Motor neuron (in vitro differentiated cells): ENCODE measurements at places on chromosomes 6 and 20. TPM values are rescaled to one million over a fixed set of nuclear protein-coding genes. Genes with fewer than 3 reads are reported as not detected.

DNA sequence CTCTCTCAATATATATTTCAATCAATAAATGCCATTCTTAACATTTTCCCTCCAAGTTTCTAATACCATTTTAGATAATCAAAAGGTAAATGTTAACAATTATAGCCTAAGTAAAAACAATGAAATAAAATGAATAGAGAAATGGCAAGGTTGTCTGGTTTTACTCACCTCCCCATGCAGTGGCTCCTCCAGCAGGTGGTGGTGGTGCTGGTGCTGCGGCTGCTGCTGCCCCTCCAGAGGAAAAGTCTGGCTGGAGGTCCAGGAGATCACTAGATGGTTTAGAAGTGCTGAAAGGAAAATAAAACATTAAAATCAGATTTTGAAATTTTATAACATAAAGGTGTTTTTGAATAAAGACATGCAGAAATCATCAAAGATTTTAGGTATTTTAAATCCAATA, 93.2 kb downstream of the PRSS35 start:
- no peak for ATAC-seq

DNA sequence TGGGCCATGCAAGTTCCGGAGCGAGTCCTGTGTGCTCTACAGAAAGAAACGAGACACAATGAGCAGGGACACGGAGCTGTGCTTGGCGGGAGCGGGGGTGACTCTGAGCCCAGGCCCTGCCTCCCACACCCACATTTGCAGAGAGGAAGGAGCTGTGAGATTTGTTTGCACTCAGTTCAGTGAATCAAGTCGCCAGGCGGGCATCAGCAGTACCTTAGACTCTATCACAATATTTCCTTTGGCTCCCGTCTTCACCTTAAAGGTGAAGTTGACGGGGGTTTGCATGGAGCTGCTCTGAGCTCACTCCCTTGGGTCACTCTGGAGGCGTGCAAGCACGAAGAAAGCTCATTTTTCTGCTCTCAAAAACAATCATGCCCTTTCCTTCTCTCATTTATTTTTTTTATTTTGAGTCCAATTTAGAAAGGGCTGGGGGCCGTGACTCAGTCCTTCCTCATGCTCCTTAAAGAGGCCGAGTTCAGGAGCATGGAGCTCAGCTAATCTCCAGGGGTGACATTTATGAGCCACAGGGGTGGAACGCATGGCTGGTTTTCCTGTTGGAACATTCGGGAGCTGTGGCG, 188.2 kb downstream of the NFATC2 start:
- peak; percentile 52 for ATAC-seq

- ATAC-seq, result no peak
These were observed 2.5 kb upstream of the NAA20 start for GRCh38 chr20:20014659-20015058.

- no peak for ATAC-seq
These were observed 25.8 kb upstream of the CARMIL1 start for GRCh38 chr6:25253351-25253750.

DNA sequence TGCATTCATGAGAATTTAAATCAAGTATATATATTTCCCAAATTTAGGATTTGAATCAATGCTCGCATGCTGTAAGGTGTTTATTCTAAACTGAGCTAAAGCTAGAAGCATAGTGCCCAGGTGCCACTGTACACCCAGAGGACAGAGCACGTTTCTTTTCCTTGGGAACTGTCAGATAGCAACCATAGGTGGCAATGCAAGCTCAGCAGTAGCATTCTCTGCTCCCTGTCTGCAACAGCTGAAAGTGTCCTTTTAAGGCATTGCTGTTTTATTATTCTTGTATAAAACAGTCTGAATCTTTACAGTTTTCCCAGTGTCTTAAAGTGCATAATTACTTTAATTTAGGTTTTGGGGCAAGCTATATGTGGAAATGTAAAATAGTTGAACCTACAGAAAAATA, 443.4 kb upstream of the MMS22L start:
- peak; percentile 23 for ATAC-seq

DNA sequence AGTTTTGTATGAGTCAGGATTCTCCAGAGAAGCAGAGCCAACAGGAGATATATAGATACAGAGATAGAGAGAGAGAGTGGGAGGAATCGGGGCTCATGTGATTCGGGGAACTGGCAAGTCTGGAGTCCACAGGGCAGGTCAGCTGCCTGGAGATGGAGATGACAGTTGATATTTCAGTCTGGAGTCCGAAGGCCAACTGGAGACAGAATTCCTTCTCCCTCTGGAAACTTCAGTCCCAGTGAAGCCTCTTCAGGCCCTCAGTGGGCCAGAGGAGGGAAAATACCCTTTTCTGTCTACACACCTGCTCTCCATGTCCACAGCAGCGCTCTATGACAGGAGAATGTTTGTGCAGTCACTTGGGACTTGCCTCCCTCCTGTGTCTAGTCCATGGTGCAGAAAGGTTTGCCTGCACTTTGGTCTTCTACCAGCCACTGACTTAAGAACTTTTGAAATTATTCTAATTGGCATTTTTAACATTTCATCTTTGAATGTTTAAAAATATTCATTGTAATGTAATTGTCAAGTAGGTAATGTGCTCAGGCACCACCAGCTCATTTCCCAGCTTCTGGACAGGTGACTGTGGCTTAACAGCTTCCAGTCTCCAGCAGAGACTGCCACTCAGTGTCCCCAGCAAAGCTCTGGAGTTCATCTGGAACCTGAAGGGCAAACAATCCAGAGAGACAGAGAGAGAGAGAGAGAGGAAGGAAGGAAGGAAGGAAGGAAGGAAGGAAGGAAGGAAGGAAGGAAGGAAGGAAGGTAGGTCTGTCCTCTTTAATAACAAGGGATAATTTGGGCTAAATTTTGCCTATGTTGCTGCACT, 43.8 kb upstream of the AFDN start:
- ATAC-seq, result no peak

GRCh38 chr20:49446808-49447207, 35.7 kb downstream of the KCNB1 start:
- ATAC-seq, result peak; percentile 41

DNA sequence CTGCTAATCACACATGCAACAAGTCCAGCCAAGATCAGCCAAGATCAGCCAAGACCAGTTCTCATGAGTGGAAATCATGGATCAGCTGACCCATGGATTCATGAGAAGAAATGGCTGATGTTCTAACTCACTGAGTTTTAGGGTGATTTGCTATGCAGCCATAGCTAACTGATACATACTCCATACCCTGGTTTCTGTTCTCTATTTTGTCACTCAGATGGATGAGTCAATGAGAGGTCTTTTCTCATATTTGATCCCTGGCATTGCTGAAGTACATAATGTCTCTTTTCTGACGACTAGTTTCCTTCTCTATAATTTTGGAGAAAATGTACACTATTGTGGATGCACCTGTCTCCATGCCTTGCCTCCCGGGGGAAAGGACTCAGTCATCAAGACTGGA, 118.4 kb upstream of the LY86 start:
- no peak for ATAC-seq

- no peak for ATAC-seq
These were observed 31.3 kb downstream of the STX11 start for GRCh38 chr6:144181639-144182038.

Gene MOG
- 0.57 TPM in 1 of 2 replicates, not detected in the other for total RNA-seq

Gene SLC17A1
- not detected in 2 replicates for total RNA-seq

Gene ANGPT4
- 0.07 TPM in 1 of 2 replicates, not detected in the other for total RNA-seq

Gene SLC22A23
- total RNA-seq, result 12.5 and 16.2 TPM in 2 replicates

Gene KCNK15
- 1.0 and 2.1 TPM in 2 replicates for total RNA-seq

Gene CFB
- total RNA-seq, result 296 and 300 TPM in 2 replicates

Gene SLCO4A1
- 2.6 and 3.0 TPM in 2 replicates for total RNA-seq

Gene C20orf96
- 9.8 and 10.8 TPM in 2 replicates for total RNA-seq
